ENCODE measurements at places on chromosomes 2 and 18.
A peak's percentile ranks its signal among the peaks of the same experiment; 100 is the strongest.

- DNase-seq: peak; percentile 39
These were observed 70.8 kb downstream of the RAPGEF4 start for GRCh38 chr2:172806493-172806892.

DNA sequence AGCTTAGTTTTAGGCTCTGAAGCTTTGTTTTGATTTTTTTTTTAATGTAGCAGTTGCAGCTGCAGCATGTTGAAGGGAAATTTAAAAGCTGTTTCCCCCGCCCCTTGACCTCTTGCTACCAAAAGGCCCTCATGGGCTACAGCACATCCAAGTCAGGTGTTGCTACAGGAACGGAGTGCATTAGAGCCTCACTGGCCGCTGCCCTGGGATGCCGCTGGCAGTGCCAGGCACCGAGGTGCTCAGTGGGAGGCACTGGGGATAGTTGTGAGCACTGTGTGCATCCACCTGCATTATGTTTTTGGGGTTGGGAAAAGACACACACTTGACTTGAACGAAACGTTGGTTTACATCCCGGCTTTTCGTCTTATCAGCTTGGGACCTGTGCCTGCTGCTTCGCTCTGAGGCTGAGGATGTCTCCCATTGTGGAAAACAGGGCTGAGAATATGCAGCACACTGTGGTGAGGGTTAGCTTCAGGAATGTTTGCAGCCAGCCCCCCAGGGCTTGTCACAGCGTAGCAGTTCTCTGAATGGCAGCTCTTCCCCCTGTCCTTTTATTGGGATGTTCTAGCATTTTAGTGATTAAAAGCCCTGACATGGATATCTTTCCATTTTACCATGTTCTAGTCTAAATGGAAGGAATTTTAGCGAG lies 24.1 kb downstream of the DCDC2C start:
- DNase-seq: no peak

- DNase-seq: no peak
These were observed 34.8 kb upstream of the PPP4R1 start for GRCh38 chr18:9649164-9649540.

- DNase-seq: no peak
These were observed 59.2 kb upstream of the SLC5A7 start for GRCh38 chr2:107927034-107927534.

DNA sequence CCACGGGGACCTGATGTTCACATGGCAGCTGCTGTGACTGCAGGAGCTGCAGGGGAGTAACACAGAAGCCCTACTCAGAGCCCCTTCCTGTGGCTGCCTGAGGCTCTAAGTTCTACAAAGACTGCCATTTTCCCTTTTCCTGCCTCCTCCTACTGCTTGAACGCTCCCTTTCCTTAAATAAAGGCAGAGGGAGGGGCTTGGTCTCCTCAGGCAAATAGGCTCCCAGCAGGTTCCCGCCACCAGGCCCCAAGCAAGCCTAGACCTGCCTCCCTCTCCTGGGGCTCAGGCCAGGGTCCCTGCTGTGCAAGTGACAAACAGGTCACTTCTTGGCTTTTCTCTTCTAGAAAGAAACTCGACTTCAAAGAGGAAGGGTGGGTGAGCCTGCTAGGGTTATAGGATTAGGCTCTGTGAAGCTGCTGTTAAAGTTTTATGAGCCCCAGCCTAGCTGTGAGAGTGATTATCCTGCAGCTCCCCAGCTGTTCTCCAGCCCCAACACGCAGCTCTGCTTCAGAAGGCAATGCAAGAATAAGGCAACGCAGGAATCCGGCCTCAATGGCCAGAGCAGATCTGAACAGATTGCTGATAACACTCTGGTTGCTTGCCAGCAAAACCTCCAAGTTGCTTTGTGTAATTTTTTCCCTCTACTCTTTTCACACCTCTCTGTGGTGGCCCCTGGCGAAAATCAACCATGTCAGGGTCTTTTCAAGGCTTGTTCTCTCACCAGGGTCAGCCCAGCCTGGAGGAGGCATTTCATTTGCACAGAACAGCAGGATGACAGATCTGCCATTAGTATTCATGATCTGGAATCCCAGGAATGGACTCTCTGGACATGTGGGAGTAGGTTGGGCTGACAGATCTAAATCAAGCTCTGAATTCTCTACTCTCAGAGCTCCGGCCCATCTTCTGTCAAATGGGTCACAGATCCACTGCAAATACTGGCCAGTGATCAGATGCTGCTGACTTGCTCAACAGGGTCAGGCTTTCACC lies 71.3 kb downstream of the MRO start:
- DNase-seq: no peak

DNA sequence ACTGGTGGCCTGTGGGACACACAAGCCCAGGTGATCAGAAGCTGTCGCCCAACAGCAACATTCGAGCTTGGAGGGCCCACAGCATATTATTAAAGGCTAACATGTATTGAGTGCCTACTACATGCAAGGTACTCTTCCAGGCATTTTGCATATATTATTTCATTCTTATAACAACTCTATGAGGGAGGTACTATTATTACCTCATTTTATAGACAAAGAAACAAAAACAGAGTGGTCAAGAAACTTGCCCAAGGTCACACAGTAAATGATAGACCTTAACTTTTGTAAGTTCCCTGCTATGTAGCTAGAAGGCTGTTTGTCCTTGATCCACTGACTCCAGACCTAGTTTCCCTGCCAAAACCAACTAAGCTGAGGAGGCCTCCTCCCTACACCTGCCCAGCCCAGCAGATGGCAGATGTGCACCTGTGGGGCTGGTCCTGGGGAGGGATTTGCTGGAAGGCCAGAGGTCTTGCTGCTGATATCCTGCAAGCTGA lies 35.7 kb downstream of the KANSL3 start:
- DNase-seq: no peak

Measured in forelimb muscle (tissue), 1 donor.